AG09309 (cell line): ENCODE measurements at places on chromosomes 5 and 9.

DNA sequence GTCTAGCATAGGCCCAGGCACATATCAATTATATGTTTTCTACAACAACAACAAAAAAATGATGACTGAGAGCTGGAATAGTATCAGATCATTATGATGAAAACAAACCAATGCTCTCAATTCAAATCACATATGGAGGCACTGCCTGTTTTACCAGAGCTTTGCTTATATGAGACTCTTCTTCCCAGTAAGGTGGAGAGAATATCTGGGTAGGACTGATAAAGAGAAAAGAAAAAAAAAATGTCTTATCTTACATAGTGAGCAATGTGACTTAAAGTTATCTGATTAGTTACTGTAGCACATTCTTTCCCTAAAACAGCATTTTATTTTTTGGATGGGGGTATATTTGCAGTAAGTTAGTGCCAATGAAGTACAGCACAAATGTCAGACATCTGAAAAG lies 154.8 kb downstream of the RAB3C start:
- DNase-seq, result no peak

DNA sequence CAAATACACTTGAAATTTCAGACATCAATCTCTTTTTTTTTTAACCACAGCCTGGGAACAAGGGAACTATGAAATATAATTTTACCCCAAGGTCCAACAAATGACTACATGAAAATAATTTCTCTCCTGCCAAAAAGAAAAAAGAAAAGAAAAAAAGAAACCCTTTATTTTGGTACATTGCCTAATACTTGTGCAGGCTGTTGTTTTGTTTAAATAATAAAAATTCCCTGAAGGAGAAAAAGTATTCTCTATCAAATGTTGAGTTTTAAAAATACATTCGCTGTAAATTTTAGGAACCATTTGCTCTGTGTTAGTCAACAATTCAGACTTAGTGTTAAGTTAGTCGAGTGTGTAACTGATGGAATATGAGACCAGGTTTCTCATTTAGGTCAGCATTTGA lies 155.4 kb downstream of the PRDM6 start:
- no peak for DNase-seq

DNA sequence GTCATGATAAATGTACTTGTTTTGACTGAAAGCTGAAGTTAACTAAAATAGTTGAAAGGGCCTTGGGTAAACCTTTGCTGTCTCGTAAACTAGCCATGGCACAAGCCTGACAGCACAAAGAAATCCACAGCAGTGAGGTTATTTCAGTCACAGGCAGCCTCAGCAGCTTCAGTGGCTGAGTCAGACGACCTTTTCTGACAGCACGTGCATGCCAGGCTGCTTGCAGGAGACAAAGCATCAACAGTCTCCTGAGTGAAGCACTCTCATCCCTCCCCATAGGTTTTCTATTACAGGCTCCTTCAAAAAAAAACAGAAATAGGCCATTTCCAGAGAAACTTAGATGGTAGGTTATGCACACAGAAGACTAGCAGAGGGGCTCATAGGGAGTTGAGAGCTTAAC lies 34.6 kb downstream of the OXCT1 start:
- DNase-seq, result peak; percentile 66

DNA sequence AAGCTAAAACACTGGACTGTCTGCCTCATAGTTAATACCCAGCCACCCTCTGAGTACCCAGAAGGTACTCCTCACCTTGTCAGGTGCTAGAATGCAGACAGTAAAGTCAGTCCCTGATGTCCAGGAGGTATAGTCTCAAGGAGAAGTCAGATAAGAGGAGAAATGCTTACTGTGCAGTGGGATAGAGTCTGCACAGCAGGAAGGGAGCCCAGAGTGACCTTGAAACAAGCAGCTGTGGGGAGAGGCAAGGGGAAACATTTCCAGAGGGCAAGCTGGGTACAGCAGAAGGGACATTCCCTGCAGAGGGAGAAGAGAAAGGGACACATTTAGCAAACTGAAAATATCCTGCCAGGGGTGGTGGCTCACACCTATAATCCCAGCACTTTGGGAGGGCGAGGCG lies 122.7 kb downstream of the GCNT1 start:
- DNase-seq, result no peak

DNA sequence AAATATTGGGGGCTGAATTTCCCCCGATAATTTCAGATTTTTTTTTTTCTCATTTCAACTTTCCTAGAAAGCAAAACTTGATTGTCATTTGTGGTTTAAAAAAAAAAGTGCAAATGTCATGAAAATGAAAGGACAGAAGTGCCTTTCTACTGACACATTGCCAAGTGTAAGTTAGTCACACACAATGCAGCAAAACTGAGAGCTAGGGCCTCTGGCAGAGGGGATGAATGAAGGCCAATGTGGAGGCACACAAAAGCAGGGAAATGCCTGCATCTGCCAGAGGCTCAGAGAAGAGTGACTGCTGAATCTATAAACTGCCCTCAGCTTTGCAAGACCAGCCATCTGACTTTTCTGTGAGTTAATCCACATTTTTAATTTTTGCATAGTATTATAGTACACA lies 6.8 kb upstream of the IFNA5 start:
- no peak for DNase-seq

DNA sequence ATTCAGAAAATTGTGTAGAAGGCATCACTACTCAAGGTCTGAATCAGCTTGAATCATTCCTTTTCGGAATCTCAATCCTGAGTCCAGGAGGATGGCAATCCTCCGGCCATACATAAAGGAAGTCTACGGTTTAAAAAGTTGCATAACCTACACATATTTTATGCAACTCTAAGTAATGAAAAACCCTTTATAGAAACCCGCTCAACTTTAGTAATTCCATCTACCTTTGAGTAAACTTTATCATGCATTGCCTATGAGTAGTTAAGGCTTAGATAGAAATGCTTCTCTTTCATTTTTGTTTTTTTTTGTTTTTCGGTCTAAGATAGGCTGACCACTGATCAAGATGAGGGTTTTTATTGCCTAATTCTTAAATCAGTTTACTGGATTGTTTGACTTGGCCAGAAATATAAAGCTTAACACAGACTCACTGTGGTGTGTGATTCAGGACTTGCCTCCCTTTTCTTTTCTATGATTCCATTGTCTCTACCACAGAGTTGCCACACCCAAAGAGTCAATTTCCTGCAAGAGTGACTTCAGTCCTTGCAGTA lies 85.0 kb downstream of the LURAP1L start:
- DNase-seq, result peak; percentile 82

GRCh38 chr5:139954462-139954861 lies 88.6 kb downstream of the NRG2 start:
- DNase-seq, result no peak

DNA sequence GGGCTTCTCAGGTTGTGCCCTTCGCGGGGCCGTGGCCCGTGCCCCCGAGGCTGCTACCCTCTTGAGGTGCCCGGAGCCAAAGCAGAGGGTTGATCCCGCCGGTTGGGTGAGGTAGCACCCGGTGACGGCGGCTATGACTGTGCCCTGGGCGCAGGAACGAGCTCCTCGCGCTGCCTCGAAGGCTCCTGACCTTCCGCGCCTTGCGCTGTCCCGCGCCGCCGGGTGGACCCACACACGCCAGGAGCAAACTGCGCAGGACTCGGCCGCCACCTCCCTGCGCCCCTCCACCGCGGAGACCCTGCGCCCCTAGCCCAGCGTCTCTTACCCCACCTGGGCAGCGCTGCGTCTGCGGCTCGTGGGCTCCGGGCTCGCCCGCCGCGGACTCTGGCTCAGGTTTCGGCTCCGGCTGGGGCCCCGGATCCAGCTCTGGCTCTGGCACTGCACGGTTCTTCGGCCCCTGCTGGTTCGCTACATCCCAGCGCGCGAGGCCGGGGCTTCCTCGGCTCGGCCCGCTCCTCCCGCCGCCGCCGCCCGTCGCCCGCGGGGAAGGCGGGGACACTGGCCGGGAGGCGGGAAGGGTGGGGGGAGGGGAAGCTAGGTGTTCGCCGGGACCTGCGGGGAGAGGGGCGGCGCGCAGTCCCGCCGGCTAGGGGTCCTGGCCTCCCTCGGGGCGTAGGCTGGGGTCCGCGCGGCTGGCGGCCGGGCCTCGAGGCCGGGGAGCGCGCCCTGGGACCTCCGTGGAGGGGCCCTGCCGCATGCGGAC lies 5.4 kb upstream of the PITX1 start:
- DNase-seq, result no peak

- DNase-seq, result no peak
Measured at GRCh38 chr5:174397206-174397605, 327.2 kb upstream of the MSX2 start.

DNA sequence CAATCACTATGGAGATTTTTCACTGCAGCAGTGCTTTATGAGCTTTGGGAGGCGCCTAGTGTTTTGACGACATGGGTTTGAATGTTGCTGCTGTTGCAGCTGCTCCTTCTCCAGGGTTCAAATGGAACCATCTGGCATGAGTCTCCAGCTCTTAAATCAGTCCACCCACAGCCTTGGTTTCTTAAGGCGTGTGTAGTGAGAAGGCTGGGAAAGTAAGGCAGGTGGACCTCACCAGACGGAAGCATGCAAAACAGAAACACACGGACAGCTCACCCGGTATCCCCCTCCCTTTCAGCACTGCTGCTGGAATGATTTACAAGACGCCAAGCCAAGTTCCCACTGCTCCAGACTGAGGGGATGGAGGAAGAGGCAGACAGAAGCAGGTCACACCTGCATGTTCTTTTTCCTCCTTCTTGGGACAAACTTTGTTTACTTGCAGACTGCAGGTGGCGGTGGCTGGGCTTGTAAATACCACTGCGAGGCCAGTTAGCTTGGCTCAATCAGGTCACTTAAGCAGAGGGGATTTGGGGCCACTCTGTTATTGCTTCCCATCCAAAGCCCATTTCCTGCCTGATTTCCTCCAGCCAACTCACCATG lies 47.4 kb downstream of the ADAM19 start:
- no peak for DNase-seq

DNA sequence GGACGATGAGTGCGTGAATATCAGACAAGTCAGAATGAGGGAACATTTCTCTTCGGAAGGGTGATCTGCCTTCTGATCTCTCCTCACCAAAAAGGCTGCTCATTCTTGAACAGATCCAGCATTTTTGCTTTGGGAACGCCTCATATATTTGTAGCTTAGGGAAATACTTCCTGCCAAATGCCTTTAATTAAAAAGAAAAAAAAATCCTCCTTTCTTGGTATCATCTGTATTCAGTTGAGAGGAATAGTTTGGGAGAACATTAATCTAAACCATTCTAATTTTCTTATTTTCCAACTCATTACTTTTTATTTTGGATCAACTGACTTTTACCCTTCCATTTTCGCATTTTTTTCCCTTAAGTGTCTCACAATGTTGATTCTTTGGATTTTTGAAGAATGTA lies 163.4 kb downstream of the SNX18 start:
- no peak for DNase-seq

- DNase-seq, result no peak
Measured at GRCh38 chr5:30325795-30326194, 867.7 kb upstream of the CDH6 start.

DNA sequence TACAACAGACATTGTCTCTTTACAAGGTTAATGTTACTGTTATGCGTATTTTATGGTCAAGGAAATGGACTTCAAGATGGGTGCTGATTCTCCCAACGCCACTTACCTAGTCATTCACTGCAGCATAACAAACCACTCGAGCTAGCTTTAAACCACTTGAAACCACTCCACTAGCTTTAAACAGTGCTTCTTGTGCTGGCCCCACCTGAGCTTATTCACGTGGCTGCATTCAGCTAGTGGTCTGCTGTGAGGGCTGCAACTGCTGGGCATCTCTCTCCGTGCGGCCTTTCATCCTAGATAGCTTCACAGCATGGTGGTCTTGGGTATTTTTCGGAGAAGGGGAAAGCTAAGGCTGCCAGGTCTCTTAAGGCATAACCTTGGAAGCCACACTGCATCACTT lies 3.5 kb upstream of the HRH2 start:
- DNase-seq, result no peak

DNA sequence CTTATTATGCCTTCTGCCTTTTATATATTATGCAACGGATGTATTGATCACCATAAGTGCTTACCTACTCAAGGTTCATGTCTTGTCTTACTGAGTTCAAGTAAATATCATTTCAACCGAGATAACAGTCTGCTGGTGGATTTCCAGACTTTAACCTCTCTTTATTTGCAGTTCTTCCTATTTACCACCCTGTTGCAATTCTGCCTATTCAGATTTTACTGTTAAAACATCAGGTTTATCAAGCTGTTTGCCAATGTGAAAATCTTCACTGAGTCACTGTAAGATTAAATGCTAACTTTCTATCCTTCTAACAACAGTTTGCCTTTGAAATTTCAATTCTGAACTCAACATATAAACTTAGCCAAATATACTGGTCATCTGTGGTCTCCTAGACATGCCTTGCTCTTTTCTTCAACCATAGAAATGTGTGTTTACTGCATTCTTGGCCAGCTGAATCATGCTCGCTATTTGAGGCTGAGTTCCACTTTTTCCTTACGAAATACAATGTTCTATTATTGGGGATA lies 471.7 kb upstream of the RORB start:
- no peak for DNase-seq

DNA sequence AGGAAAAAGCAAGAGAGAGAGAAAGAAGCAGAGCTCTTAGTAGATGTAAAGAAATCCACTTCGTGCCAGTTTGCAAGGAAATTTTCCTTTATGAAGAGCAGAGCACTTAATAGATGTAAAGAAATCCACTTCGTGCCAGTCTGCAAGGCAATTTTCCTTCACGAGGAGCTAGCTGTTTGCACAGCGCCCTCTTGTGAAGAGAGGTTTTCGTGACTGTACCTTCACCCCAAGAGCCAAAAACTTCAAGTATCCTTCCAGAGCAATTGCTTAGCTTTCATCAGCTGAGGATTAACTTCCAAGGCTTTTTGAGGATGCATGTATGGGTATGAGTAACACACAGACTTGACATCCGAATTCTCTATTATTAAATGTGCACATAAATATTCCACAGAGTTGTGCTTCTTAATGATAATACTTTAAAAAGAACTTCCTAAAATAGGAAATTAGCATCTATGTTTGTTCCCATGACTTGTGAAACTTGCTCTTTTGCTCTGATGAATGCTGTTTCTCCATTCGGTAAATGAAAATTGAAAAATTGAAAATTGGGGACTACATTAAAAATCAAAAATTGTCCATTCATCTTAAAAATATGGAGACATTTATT lies 525.6 kb downstream of the PDE4D start:
- DNase-seq, result peak; percentile 27

DNA sequence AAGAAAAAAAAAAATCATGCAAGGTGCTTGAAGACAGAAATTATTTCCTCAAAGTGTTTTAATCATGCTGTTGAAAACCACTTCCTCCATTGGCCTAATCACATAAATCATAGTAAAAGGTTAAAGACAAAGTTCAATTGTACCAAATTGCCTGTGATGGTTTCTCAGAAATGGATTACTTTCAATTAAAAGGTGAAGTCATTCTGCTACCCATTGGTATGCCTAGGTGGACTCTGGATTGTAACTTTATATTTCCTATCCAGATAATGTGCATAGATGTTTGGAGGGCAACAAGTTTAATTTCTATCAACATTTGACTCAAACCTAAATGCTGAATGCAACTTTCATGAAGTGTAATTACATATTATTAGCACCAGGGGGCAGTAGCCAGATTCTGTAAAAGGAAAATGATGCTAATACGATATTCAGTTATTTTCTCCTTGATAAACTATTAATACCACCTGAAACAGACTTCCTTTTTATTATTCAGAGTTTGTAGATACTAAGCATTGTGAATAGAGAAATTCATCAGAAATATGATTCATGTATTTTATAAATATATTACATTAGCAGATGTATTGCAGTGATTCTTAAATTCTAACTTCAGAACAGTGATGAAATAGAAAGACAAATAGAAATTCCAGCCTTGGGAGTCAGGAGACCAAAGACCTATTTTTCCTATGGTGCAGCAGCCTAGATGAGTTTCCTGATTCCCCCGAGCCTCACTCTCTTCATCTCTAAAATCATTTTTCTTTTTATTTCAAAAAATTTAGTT lies 148.2 kb downstream of the CAAP1 start:
- no peak for DNase-seq
